ENCODE measurements at places on chromosomes 12 and 14.

DNA sequence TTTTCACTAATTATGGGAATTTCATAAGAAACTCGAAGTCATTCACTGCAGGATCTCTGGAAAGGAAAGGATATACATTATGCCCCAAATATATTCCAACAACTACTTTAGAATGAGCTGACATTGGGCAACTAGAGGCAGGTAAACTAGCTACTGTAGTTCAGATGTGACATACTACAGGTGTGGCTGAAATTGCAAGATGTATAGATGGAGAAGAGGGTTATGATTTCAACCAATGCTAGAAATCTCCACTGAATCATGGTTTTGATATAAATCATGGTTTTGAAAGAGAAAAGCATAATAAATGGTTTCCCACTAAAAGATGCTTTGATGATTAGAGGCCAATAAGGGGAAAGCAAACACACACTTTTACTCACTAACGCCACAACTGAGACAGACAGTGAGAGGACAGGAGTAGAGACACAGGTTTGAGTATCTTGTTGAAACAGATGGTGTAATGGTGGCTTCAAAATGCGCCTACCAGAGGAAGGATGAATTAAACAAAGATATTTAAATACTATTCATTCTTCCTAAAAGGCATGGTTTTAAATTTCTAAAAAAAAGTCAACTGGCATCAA, 296.1 kb upstream of the DIO2 start:
- no peak for DNase-seq

DNA sequence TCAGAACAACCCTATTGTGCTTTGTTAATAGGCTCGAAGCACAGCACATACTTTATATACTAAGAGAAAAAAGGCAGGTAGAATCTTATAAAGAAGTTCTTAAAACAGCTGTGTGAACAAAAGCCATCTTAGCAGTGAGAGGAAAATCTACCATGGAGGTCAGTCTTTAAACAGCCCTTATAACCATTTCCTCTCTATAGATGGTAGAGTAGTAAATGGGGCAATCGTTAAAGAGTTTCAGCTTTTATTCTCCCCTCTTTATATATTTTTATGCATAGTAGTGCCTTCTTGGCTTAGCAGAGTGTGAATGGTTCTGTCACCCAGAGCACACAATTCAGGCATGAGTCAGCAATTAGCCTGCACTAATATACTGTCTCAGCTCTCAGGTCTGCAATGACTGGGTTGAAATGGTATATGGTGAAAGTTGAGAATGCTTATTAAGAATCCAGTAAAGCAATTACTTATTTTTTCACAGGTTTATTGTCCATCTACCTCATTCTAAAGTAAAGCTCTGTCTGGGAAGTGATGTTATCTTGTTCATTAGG, 305.0 kb downstream of the NELL2 start:
- no peak for DNase-seq

- DNase-seq, result peak; percentile 19
Observed at GRCh38 chr12:14845350-14845750, 2.0 kb upstream of the ART4 start.

DNA sequence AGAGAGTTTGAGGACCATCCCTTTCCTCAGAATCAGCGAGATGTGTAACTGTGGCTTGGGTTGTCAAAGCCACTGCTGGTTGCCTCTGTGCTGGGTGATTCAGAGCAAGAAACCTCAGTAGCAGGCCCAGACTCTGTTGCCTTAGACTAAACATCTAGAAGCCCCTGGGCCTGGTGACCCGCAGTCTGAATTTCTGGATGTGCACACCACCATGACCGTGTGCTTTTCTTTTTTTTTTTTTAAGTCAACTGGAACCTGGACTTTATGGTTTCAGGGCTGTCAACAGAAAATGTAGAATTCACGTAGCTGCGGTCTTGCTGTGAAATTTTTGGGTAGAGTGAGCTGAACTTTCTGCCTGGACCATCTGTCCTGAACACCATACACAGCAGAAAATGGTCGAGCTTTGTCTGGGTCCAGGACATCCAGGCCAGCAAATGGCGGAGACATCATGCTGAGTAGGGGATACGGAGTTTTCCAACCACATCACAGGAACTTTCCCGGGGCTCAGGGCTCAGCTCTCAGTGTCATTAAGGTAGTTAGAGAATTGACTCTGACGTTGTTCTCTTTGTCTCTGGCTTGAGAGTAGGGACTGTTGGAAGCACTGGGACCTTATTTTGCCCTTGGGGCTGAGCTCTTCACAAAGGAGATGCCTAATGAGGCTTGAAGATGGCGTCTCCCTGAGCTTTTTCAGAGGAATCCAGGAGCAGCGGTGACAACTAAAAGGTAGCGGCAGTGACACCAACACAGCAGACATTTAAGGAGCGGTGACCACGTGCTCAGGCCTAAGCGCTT, 23.0 kb upstream of the BATF start:
- no peak for DNase-seq

DNA sequence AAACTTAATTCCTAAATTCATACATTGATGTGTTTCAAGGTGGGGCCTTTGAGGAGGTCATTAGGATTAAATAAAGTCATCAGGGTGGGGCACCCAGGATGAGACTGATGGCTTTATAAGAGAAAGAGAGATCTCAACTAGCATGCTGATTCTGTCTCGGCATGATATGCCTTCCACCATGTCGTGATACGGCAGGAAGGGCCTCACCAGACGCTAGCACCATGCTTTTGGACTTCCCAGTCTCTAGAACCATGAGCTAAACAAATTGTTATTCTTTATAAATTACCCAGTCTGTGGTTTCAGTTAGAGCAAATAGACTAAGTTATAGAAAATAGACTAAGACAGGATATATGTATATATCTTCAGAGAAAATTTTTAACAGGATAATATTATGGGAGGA, 759.6 kb downstream of the MED13L start:
- DNase-seq, result no peak

- DNase-seq, result no peak
Observed at GRCh38 chr12:91980389-91980821, 165.2 kb downstream of the BTG1 start.

DNA sequence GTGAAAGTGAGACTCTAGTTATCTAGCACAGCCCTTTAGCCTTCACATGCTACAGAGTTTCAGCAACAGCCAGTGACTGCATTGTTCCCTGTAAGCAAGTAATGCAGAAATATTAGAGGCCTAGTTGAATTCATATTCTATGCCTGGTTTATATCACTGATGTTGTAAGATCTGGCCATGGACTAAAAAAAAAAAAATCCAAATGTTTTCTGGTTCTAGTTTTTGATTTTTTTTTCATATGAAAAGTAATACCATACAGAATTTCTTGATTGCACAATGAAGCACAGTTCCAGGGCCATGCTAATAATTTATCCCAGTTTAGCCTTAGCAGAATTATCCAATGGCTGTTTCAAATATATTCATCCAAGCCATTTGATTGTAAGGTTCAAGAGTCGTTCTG, 341.5 kb upstream of the DDHD1 start:
- DNase-seq, result no peak

All from activated T-cell treated with anti-CD3 and anti-CD28 coated beads for 1 hour (primary cell).